CD4-positive, CD25-positive, alpha-beta regulatory T cell (primary cell): ENCODE measurements at places on chromosomes 3 and 15. TPM values are rescaled to one million over a fixed set of nuclear protein-coding genes. Genes with fewer than 3 reads are reported as not detected.

GRCh38 chr3:36366308-36366707, 14.0 kb upstream of the STAC start:
- DNase-seq: no peak

DNA sequence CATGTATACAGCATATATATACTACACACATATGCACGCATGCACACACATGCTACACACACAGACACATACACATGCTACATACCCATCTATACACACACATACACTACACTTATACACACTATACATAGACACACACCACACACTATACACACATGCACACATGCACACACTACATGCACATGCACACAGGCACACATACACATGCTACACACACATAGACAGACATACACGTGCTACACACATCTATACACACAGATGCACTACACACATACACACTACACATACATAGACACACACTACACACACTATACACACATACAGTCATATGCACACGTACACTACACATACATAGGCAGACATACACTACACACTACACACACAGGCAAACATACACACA, 51.2 kb upstream of the PRR20G start:
- DNase-seq: no peak

GRCh38 chr15:70246623-70247220, 149.0 kb upstream of the TLE3 start:
- no peak for DNase-seq

DNA sequence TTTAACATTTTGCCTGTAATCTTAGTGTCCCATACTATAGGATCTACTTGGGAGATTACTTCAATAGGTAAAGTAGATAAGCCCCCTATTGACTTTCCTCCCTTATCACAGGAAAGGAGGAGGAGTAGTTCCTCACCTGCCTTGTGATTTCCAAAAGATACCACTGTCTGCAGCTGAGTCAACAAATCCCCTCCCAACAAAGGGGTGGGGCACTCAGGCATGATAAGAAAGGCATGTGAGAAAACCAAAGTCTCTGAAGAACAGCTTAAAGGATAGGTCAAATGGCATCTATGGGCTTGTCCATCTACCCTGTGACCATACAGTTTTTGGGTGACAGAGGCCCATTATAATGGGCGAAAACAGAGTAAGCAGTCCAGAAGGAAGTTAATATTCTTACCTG, 71.3 kb upstream of the WNT7A start:
- no peak for DNase-seq

- DNase-seq: no peak
These were observed 362.3 kb upstream of the GOLIM4 start for GRCh38 chr3:168457954-168458539.

DNA sequence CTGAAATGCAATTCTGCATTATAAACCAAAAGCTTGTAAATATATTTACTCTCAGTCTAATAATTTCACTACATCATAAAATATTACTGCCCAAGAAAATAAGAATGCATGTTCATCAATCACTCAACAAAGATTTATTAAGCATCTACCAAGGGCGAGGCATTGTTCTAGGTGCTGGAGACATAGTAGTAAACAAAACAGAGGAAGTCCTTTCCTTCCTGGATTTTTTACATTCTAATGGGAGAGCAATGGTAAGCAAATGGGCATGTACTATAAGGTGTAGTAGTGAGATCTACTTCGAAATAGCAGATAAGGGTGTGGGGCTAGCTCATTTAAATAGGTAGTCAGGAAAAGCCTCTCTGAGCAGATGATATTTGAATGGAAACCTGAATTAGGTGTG, 10.8 kb upstream of the ZFYVE19 start:
- no peak for DNase-seq

DNA sequence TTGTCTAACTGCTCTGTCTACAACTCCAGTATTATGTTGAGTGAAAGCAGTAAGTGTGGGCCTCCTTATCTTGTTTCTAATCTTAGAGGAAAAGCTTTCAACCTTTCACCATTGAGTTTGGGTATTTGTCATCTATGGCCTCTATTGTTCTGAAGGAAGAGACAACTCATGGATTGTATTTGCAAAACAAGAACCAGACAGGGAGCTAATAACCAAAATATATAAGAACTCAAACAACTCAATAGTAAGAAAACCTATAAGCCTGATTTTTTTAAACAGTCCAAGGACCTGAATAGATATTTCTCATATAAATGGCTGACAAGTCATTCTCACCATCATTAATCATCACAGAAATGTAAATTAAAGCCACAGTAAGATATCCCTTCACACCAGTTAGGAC, 113.0 kb downstream of the TAFA4 start:
- DNase-seq: no peak

Gene SRGAP3
- polyA plus RNA-seq: 2.8 TPM

- no peak for DNase-seq
These were observed 551 bp downstream of the NCBP2 start for GRCh38 chr3:196941729-196942225.

GRCh38 chr3:143256416-143256815, 136.8 kb downstream of the CHST2 start:
- DNase-seq: no peak

DNA sequence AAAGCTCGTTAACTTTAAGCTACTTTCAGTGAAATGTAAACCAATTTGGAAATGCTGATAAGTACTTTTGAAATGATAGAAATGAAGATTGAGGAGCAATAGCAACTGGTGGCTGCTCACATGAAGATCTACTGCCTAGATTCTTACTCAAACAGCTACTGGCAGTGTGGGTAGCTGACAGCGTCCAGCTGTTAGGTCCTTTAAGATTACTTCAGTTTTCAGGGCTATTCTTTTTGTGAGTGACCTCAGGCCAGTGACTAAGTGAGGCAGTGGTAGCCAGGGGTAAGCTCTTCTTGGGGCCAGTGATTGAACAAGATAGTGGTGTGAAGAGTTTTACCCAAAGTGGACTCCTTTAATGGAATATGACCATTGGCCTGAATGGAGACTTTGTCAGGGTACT, 41.3 kb downstream of the NECTIN3 start:
- DNase-seq: no peak

DNA sequence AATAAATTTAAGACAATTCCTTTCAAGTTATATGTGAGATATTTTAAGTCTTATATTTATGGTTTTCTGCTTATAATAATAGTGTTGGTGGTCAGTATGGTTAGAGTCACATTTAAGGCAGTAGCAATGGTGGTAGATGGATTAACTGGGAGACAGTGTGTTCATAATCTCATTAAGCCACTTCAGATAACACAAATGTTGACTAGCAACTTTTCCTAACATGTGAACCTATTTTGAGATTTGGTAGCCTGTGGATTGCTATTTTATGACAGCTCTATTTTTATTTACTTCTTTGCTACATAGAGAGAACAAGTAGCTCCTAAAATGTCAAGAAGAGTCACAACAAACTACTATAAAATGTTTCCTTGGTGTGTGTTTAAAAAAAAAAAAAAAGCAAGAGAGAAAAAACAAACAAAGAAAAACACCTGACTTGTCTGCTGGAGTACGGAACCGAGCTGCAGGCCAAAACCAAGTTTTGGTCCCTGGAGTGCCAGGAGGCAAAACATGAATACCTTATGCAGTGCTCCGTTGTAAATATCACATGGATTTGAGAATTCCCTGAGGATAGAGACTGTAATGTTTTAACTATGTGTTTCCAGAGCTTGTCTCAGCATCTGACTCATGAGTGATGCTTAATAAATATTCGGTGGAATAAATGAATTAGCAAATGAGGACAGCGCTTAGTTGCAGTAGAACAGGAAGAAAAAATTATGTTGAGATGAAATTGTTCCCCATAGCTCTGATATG, 457.1 kb upstream of the ROBO2 start:
- no peak for DNase-seq

DNA sequence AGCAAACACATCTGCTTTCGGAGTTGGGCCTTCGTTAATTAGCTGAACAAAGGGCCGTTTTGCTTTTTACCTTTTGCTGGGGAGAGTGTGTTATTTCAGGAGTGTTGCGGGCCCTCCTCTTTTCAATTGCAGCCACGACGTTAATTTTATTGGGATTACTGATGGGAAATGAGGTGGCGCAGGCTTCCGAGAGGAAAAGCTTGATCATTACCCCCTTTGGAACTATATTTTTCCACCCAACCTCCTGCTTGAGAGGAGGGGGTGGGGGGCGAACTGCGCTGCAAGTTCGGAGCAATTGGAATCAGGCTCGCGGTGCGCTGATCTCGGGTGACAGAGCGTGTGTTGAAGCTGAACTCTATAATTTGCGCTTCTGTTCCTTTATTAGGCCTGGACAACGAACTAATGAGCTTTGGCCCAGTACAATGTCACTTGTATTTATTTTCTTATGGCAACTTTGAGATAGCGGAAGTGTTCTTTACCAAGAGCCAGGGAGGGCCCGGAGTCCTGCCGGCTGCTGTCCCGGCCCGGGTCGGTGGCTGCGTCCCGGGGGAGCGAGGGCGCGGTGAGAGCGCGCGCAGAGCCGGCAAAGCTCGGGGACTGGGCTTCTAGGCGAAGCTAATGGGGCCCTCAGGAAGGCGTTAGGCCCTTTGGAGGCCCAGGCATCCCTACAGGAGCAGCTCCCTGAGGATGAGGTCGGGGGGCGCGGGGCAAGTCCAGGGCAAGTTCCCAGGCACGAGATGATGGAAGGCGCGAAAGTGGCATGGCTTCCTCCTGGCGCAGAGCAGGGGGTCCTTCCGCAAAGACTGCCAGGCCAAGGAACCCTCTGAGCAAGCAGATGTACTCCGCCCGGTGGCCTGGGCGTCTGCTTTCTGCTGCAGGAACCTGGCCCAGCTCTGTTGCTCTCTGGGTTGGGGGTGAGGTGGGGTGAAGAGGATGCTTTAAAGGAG, 12.9 kb downstream of the NR2F2 start:
- no peak for DNase-seq

DNA sequence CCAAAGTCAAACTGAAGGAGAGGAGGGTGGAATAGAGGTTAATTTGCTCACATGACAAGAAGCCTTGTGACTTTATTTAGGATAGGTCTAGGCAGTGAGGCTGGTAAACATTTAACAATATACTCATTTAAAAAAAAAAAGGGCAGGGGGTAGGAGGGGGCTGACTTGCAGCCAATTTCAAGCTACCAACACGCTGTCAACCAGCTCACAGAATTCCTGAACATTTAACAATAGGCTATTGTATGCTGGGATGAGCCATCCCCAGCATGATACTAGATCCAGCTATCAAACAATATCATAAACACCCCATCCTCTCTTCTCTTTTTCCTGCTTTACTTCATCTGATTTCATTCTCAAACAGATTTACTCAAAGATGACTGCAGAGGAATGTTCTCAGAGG, 1096.3 kb upstream of the CFAP20DC start:
- DNase-seq: no peak

- no peak for DNase-seq
These were observed 5.4 kb upstream of the VWA5B2 start for GRCh38 chr3:184223946-184224345.

GRCh38 chr3:133271539-133271938, 128.3 kb upstream of the BFSP2 start:
- no peak for DNase-seq

DNA sequence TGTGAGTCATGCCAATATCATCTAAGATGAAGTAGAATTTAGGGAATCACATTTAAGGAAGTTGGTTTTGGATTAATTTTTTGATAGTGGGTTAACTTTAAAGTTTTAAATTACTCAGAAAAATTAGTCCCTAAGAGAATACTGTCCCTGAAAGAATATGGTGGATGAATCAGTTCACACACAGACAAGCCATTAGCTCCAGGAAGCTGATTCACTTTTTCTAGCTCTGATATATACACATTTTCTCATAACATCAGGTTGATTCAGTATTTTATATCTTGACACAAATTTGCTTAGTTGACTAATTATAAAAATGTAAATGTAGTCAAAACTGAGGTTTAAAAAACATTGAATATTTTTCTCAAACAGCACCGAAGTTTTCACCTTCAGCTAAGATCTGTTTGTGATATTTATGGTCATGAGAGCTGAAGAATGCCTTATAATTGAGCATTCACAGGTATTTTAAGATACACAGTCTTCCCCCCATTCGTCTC, 55.1 kb downstream of the MYH15 start:
- no peak for DNase-seq

GRCh38 chr3:61226166-61226686, 25.0 kb downstream of the FHIT start:
- DNase-seq: no peak

GRCh38 chr15:101489599-101490407, at the start of gene PCSK6:
TSS of gene PCSK6 (minus strand) at chr15:101489707. CDS start at chr15:101489670, 37 bp downstream.
- no peak for DNase-seq

Gene WDR93
- not detected for polyA plus RNA-seq

Gene NDUFB4
- 240 TPM for polyA plus RNA-seq

Gene CCK
- polyA plus RNA-seq: not detected

DNA sequence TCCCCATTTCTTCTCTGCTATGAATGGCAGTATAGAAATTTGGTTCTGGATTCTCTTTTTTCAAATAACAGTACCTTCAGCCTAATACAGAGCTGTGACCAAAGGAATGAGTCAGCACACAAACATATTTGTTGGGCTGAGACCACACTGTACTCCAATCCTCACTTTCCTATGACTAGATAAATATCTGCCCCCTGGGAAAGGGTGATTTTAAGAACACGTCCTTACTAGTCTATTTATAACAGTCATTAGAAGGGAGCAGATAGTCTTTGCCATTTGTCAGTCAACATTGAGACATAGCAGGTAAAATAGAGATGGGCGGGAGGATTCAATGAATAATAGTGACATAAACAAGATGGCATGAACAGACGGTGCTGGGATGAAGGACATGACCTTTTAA, 461.3 kb downstream of the MCTP2 start:
- DNase-seq: no peak

DNA sequence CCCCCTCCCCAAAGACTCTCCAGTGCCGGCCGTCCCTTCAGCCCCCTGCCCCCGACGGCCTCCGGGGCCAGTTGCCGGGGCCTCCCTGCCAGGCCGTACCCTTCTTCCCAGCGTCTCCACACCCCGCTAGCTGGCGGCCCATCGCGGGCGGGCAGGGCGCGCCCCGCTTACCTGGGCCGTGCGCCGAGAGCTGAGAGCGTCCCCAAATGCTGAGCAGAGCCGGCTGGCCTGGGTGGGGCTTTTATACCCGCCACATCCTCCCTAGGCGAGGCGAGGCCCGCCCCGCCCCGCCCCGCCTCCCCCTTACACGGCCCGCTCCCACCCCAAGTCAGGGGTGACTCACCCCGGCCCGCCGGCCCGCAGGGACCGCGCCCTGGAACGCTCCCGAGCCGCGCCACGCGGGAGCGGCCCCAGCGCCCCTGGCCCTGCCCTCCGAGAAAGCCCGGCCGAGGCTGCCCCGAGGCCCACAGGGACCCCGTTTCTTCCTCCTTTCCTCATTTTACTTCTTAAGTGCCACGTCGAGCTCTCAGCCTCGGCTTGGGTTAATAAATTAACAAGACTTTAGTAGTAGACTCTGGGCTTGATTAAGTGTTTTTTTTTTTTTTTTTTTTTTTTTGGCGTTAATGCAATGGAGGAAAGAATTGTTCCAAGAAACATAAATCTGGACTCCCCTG, at the start of gene ANXA2:
TSS of gene ANXA2 (minus strand) at position 215 of the 674 bp plus-strand sequence. CDS start 11,911 bp downstream, outside the sequence.
- peak; percentile 82 for DNase-seq

GRCh38 chr3:14224895-14225294, 46.3 kb downstream of the LSM3 start:
- no peak for DNase-seq

- no peak for DNase-seq
These were observed 838.5 kb downstream of the TUSC7 start for GRCh38 chr3:117547956-117548550.

GRCh38 chr3:156108616-156109015, 11.8 kb upstream of the KCNAB1 start:
- DNase-seq: no peak
